DMS 273 treated with DMSO at 0.1 percent for 48 hours (cell line): ENCODE measurements at places on chromosomes 7 and 10.
A peak's percentile ranks its signal among the peaks of the same experiment; 100 is the strongest.

GRCh38 chr7:151176401-151176800, 8.9 kb upstream of the GBX1 start:
- DNase-seq: no peak

GRCh38 chr10:45179691-45180090, 135.7 kb downstream of the OR13A1 start:
- no peak for DNase-seq

GRCh38 chr10:114402871-114403540, 1.3 kb downstream of the AFAP1L2 start:
- no peak for DNase-seq

DNA sequence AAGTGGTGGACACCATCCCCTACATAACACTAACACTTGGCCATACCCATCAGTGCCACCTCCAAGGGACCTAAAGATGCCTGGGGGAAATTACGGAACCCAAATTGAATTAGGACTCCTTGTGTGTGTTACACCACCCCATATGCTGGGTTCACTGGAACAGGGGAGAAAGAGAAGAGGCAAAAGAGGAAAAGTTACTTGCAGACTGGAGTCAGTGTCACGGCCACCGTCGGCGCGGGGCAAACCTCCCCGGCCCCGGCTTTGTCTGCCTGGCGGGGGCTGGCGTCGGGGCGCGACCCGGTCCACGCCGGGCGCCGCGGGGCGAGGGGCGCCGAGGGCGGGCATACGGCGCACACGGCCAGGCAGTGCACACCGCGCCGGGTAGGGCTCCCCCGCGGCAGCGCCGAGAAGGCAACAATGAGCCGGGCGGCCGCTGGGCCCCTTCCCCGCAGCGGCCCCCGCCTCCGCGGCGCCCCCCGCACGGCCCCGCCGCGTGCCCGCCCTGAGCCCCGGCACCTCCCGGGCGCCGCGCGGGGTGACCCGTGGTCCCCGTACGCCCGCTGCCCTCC, 171.1 kb downstream of the FAM107B start:
- no peak for DNase-seq

DNA sequence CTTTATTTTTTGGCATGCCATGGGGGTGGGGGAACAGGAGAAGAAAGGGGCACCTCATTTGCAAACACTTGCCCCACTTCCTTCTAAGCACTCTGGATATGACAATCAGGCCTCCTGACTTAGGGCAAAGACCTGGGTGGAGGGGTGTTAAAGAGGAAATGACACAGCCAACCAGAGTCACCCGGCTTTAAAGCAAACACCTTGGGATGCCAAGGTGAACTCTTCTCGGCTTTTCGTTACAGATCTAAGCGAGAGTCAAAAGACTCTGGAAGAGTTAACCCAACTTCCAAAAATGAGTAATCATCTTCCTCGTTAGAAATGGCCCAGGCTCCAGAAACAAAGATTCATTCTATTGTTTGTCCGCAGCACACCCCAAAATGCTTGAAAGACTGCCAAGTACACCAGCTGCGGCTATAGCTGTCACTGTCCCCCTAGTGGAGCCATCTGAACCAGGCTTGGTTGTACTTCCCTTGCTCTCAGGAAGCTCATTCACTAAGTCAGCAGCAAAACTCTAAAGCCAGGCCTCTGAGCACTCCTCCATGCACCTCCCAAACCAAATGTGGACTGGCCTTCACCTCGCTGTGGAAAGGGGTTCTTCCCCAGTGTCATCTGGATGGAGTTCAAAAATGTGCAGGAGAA, 24.8 kb downstream of the FAM53B start:
- no peak for DNase-seq

GRCh38 chr10:52659085-52659484, 113.5 kb downstream of the MBL2 start:
- DNase-seq: no peak

- DNase-seq: no peak
Measured at GRCh38 chr7:27133409-27134231, 3.1 kb upstream of the HOXA4 start.

GRCh38 chr7:103680161-103681144, 234.4 kb upstream of the SLC26A5 start:
- DNase-seq: no peak

DNA sequence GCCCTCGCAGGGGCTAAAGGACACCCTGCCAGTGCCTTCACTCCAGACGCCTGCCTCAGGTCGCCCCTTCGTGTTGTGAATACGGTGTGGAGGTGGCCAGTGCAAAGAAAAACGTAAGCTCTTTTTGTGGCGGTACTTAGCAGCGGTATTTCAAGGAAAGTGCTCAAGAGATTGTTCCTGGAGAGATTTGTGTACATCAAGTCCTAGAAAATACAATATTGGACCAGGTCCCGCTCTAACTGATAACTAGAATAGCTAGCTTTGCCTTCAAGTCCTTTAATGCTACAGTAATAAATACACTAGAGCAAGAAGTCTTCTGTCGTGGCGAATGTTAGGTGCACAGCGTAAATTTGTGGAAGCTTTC, 689 bp downstream of the PLCE1 start:
- DNase-seq: no peak

GRCh38 chr10:89442289-89442688, 27.9 kb downstream of the IFIT5 start:
- DNase-seq: no peak

GRCh38 chr7:98366562-98366938, 34.3 kb downstream of the BAIAP2L1 start:
- DNase-seq: no peak

GRCh38 chr10:116265686-116266085, 7.3 kb downstream of the GFRA1 start:
- no peak for DNase-seq

DNA sequence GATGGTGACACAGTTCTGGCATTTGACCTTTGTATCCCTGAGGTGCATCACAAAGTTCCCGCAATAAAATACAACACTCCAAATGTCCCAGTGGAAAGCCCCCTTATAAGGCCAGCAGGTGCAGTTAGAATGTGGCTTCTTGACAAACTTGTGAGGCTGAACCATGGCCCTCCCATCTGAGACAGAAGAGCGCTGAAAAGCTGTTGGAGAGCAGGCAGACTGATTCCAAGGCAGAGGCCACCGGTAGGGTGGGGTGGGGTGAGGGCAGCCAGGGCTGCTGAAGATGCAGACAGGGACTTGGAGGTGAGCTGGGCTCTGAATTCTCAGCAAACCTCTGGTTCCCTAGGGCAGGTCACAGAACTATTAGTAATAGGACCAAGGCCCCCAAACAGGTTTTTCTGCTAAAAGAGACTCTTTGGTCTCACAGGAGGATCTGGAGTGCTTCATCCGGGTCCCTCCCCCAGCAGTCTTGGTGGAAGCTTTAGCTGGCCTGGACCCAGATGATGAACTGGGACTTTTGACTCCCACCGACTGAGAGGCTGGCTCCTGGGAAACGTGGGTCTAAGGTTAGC, 15.6 kb upstream of the CHST3 start:
- no peak for DNase-seq

DNA sequence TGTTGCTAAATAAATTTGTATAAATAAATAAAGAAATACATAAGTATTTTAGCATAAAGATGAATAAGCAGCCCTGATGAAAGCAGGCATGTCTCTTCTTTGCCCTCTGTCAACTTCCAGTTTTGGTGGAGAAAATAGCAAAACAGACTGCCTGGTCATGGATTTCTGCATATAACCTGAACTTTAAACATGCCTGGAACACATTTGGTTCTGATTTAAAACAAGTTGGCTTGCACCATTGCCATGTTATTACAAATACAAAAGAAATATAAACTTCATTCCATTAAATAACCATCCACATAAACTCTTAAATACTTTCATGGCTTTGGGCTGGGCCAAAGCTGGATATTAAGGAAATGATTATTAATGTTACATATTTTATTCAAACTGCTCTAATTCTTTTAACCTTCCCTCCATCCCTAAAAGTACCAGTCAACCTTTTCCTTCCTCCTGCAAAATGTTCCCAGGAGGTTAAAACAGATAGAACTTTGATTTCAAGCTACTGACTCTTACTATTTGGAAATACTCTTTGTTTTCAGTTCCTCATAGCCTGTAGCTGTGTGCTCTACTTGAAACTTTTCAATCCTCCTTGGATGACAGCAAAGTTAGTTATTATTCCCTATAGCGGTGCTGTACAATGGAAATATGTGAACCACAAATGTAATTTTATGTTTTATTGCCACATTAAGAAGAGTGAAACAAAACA, 96.3 kb downstream of the BICC1 start:
- DNase-seq: no peak

GRCh38 chr7:43431020-43431595, 151.8 kb upstream of the STK17A start:
- DNase-seq: no peak

- DNase-seq: peak; percentile 12
Measured at GRCh38 chr10:70461397-70462348, 16.9 kb upstream of the PALD1 start.

GRCh38 chr10:114343623-114344505, 60.4 kb downstream of the AFAP1L2 start:
- DNase-seq: no peak

DNA sequence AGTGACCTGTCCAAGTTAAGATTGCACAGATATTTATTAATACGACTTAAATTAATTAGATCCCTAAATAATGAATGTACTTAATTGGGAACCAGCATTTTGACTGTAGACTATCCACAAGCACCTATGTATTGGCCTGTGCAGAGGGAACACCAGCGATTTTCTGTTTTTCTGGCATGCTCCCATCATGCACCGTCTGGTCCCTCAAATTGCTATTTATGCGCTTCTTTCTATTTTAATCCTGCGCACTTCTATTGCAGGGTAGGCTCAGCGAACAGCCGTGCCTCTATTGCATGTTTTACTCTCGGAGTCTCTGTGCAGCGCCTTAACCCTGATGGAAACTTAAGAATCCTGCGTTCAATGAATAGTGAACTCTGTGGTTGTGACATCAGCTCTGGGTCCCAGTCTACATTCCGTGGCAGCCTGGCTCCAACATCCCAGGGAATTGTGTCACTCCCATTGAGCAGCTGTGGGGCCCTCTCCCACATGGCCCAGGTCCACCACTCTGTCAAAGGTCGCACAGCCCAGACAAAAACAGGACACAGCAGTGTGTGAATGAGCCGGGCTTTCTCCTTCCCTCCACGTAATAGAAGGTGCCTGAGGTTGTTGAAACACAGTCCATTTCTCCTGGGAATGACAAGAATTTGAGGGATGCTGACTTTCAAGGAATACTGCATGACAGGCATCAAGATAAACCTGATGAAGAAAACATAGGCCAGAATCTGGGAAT, 239.7 kb upstream of the KLF6 start:
- DNase-seq: no peak

DNA sequence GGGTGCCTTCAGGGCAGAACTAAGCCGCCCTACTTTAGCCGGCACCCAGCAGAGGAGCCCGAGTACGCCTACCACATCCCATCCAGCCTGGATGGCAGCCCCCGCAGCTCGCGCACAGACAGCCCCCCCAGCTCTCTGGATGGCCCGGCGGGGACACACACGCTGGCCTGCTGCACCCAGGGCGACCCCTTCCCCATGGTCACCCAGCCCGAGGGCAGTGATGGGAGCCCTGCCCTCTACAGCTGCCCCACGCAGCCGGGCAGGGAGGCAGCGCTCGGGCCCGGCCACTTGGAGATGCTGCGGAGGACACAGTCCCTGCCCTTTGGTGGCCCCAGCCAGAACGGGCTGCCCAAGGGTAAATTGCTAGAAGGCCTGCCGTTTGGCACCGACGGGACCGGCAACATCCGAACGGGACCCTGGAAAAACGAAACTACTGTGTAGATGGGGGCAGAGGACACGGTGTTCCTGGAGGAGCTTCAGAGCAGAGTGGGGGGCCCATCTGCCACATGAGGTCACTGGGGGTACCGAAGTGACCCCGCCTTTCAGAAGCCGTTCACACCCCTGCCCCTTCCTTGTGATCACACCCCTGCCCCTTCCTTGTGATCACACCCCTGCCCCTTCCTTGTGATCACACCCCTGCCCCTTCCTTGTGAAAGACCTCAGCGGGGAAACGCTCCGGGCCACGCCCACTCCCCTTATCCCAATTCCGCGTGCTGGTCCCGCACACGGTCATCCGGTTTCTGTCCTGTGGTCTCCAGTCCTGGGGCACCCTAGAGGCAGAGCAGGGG, 30.8 kb upstream of the KNDC1 start:
- DNase-seq: no peak

DNA sequence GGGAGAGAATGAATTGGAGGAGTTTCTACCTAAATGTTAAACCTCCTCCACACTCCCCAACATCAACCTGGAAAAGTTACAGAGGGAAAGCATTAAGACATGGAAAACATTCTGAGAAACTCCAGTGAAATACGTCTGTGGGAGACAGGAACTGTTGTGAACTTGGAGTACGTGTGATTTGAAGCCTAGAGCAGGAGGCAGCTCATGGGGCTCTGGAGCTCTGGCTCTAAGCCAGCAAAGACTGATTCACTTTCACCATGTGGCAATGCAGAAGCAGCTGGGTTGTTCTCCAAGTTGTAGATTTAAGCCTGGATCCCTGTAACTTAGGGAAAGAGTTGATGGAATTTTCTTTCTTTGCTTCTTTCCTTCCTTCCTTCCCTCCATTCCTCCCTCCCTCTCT, 503.2 kb downstream of the NRG3 start:
- peak; percentile 19 for DNase-seq

GRCh38 chr10:239109-239508, 103.9 kb downstream of the ZMYND11 start:
- no peak for DNase-seq

DNA sequence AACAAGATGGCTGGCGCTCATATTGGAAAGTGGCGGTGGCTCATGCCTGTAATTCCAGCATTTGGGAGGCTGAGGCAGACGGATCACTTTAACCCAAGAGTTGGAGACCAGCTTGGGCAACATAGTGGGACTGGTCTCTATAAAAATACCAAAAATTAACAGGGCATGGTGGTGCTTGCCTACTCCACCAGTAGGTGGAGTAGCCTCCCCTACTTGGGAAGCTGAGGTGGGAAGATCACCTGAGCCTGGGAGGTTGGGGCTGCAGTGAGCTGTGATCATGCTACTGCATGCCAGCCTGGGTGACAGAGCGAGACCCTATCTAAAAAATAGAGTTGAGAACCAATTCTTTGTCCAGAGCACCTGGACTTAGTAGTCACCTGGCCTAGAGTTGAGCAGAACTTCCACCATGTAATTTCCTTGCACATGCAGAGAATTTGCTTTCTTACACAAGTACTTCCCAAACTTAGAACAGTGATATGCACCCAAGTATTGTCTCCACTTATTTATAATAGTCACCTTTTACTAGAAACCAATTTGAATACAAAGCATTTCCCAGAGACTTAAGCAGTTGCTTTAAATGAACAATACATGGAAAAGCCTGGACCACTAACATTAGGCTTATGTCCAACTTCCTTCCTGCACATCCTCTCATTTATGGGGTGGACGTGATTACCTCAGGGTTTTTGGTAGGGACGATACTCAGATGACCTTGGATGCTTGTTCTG, 15.9 kb downstream of the LAMB4 start:
- DNase-seq: no peak

GRCh38 chr7:70069977-70070376, 471.7 kb downstream of the AUTS2 start:
- no peak for DNase-seq
